ENCODE measurements at places on chromosomes 16 and 17.

DNA sequence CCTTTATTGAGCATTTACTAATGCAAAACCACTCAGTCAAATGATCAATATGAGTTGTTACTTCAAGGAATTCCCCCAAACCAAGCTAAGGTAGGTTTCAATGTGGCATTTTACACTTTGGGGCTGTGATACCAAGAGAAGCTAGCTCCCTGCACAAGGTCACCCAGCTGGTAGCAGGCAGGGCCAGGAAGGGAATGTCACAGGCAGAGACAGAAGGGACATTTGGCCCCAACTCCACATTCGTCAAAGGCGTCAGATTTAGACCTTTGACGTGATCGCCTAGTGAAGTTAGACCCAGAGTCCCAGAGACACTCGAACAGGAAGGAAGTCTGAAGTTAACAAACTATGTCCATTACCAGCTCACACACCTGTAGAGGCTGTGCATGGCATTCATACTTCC lies 5.5 kb upstream of the SMG1 start:
- DNase-seq, result no peak

GRCh38 chr17:39971076-39971603 lies 8.3 kb downstream of the GSDMA start:
- no peak for DNase-seq

DNA sequence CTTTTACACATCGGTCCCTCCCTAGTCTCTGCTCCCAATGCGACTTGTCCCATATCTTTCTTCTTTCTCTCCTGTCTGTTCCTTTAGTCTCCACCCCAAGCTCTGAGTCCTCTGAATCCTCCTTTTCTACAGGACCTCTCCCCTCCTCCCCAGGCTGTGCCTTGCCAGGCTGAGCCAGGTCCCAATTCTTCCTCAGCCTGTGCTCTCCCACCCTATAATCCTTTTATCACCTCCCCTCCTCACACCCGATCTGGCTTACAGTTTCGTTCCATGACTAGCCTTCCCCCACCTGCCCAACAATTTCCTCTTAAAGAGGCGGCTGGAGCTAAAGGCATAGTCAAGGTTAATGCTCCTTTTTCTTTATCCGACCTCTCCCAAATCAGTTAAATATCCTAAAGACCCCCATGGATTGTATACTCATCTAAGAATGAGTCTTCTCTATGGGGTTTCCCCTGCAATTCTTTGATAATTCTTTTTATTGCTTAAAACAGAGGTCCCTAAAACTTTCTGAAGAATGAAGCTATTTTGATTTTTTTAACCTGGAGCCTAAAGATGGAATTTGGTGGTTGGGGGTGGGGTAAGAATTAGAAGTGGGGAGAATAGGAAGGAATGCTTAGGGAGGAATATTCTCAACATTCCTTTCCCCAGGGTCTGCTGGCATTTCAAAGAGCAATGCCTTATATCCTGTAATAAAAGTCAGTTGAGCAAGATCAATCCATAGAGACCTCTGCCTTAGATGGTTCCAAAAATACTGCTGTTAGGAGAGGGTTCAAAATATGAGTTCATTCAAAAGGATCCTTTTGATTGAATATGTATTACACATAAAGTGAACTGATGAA lies 102.8 kb downstream of the MYO1D start:
- no peak for DNase-seq

GRCh38 chr16:85940214-85940613 lies 41.3 kb downstream of the IRF8 start:
- no peak for DNase-seq

GRCh38 chr16:67987460-67988160 lies 7.3 kb upstream of the DPEP3 start:
- DNase-seq, result no peak

GRCh38 chr17:18967916-18968315 lies 16.0 kb downstream of the SLC5A10 start:
- no peak for DNase-seq

DNA sequence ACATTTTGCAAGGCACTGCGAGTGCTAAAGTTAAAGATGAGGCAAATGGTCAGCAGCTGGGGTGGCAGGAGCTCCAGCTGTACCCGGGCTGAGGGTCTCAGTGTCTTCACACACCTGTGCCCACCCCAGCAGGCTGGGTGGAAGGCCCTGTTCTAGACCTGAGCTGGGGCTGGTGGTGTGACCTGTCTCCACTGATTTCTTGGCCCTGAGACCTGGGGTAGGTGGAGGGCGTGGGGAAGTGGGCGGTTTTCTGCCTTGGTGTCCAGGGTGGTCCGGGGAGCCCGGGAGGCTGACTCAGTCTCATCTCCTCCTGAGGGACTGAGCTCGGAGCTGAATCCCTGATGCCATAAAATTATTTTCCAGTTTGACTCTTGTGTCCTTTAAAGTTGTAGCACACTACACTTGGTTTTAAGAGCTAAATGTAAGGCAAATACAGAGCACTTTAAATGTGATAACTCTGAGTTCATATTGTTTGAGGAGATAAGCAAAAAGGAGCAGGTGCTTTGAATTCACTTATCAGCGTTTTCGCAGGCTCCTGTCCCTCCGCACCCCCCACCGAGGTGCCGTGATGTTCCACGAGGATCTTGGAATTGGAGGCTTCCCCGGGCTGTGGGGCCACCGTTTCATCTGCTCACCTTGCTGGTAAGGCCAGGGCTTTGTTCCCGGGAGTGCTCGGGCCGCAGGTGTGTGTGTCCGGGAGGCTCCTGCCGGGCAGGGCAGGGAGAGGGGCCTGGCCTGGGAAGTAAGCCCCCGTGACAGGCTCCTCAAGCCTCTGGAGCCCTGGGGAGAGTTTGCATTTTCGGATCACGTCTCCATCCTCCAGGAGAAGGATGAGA lies 117.0 kb downstream of the AATF start:
- no peak for DNase-seq

DNA sequence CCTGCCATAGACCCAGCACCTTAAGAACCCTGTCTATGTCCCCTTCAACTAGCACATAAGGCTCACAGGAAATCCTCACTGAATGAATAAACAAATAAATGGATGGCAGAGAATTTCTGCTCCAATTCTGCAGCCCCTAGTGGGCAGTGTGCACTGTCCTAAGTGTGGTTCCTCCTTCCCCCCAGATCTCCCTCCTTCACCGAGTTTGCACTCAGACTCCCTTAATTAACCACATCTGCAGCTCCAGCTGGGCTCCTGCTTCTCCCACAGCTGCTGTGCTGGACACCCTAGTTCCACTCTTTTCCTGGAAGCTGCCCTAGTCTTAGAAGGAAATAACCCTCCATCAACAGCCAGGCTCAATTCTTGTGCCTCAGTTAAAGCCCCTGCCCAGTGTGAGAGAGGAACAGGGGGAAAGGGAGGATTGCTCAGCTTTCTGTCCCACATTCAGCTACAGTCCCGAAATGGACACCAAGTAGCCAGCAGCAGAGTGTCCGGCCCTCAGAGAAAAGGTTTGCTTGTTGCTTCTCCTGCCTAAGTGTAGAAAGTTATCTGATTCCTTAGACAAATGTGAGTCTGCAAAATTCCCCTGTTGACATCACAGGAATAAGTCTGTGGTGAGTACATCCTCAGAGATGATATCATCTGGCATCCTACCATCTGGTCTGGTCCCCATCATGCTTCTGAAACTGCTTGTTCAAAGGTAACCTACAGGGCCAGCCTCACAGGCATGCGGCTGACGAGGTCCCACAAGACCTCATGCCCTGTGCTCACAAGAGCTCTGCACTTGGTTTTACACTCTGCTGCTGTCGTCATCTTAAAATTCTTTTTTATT lies 12.3 kb downstream of the LRRC3C start:
- no peak for DNase-seq

DNA sequence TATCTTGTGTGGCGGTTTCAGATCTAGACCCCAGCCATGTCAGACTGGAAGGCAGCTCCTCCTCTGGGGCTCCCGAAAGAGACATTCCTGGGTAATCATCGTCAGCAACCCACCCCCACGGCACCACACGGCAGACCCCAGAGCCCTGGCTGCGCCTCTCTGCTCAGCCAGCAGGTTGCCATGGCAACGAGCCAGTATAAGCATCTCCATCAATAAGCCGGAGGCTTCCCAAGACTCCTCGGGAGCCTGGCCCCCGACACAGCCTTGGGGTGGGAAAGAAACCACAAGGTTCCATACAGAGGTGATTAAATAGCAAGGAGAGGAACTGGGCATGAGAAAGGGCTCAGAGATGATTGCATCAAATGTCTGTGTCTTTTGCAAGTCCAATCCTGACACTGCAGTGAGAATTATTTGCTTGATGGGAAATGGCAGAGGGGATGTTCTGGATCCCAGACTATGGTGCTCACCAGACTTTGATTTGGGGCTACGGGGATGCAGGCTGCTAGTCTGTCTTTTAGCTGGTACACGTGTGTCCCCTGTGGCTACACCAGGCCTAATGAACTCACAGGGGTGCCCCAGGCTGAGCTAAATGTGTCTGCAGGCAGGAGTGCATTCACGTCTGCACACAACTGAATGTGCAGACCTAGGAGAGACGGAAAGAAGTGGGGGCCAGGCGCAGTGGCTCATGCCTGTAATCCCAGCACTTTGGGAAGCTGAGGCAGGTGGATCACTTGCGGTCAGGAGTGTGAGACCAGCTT lies 320.5 kb upstream of the TNRC6C start:
- DNase-seq, result no peak

DNA sequence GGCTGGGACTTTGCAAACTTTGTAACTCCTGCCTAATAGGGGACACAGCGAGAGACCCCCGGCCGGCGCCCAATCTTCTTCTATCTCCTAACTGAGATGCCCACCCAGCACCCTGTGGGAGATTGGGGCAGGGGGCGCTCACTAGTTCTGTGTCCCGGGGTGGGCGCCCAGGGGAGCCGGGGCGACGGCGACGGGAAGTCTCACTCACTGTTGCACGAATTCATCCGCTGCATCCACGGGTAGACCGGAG lies 3.9 kb upstream of the HOXB5 start:
- DNase-seq, result no peak

DNA sequence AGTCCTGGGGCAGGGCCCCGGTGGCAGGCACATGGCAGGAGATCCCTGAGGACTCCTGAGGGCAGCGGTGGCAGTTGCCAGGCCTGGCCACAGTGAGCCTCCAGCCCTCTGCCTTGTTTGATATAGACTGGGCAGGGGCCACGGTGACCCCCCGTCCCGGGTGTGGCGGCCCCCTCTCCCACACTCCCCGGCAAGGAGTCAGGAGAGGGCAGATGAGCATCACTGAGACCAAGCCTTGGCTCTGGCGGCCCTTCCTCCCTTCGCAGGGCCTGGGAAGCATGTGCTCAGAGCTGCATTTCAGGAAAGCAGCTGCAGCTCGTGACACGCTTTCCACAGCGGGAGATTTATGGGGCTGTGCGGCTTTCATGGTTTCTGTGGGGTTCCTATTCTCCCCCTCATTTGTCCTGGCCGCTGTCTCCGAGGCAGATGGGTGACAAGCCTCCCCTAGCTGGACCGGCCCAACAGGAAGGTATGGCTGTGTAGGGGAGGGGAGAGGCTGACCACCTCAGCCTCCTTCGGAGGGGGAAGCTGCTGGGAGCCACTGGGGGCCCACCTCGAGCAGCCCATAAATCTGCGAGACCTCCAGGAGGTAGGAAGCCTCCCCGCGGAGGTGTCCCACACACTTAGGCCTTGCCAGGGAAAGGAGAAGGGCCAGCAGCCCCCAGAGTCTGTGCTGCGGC lies 211.4 kb downstream of the NTN1 start:
- DNase-seq, result no peak

- DNase-seq, result no peak
Observed at GRCh38 chr17:76130473-76130872, 10.6 kb downstream of the FOXJ1 start.

GRCh38 chr17:2347805-2348685 lies 10.7 kb downstream of the SGSM2 start:
- peak; percentile 45 for DNase-seq

Data from nucleus accumbens (tissue), 56 donors.